CD8-positive, alpha-beta T cell (primary cell): ENCODE measurements at places on chromosomes 1 and 21.

DNA sequence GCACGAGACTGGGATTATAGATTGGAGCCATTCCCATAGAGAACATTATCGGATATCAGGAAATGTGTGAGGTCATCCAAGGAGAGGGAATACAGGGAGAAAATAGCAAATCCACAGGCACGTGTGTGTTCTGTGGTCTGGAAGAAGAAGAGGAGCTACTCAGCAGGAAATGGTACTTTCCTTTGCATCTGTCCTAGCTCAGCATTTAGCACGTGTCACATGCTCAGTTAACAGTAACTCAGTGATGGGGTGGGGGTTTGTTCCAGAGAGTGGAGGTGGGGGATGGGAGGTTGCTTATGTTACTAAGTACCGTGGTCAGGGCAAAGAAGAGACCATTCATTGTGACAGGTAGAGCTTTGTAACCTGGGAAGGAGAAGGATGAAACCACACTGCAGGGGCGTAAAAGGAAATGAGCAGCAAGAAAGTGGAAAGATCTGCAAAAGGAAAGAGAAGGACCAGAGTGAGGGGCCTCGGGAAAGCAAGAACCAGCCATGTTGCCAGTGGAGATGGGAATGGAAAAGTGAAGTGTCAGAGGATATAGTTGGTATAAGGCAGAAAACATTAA is 100.4 kb downstream of the ATP5PO start:
- DNase-seq, result no peak

DNA sequence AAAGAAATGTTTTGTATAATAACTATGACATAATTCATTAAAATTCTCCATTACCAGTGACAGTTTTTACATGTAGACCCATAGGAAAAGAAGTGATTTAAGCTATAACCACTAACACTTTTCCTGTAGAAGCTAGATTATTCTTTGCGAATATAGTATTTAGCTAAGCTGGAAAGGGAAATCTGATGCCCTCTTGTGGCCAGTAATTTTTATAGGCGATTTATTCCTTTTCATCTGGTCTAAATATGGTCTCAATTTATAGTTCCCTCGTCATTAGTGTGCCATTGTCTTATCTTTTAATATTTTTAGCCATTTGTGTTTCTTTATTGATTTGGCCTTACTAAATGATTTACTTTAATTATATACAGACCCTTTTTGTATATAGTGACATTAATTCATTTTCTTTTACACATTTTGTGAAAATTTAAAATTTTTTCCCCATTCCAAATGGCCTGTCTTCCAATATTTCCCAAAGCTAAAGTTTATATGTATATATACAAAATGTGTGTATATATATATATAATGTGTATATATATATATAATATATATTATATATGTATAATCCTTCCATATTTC is 26.7 kb downstream of the BTG3 start:
- DNase-seq, result no peak

GRCh38 chr1:181129771-181130606 is 41.5 kb downstream of the IER5 start:
- DNase-seq, result no peak

DNA sequence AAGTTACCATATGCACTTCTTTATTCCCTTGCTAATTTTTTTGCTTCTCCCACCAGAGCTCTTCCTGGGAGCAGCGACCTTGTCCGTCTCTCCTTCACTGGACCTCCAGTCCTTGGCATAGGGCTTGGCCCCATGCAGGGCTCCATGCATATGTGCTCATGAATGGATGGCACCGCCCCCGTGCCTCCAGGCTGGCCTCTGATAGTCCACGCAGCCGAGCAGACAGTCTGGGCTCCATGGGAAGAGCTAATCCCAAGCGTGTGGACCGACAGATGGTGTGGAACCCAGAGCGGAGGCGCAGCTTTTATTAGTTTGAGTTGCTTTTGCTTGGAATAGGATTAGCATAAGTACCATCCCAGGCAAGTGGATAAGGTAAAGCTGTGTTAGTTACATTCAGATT is 41.8 kb downstream of the CDCP2 start:
- no peak for DNase-seq
